ENCODE measurements at places on chromosomes 3 and 15.

GRCh38 chr15:65790694-65791334 lies 1.3 kb downstream of the DENND4A start:
- DNase-seq, result no peak

GRCh38 chr3:142664311-142664710 lies 59.5 kb upstream of the TRPC1 start:
- no peak for DNase-seq

DNA sequence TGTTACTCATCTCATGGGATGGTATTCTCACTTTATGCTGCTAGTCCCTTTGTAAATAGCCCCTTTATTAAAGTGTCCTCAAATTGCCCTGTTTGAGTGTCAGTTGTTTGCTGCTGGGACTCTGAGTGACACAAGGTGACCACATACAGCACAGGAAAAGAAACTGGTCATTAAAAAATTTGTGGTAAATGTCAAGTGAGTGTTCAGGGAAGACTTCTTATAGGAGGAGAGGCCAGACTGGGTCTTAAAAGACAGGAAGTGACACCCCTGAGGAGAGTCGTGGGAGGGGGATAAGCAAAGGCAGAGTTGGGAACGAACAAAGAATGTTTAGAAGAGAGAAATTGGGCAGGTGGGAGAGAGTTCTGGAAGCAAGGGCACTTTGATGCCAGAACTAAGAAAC lies 35.2 kb downstream of the CCR3 start:
- DNase-seq, result no peak

GRCh38 chr3:111846039-111846438 lies 13.0 kb upstream of the PHLDB2 start:
- no peak for DNase-seq

GRCh38 chr3:56919137-56919796 lies 117.5 kb upstream of the ARHGEF3 start:
- DNase-seq, result no peak

DNA sequence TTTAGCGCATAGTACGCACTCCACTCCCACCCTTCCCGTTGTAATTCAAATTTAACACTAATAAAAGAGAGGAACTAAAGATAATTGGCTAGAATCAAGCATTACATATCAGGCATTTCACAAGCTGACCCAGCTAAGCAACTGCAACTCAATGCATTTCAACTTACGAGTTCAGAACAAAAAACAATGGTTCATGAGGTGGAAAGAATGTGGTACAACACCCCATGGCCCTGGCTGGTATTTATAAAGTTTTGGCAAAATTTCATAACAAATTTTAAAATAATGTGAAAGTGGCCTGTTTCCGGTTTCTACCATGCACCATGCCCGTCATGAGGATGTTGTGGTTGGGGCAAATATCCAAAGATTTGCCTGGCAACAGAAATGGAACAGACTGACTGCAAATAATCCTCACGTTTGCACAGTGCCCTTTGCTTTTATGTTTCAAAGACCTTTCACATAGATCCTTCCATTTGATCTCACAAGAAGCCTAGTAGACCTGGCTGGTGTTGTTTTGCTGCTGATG lies 455.3 kb upstream of the NR2F2 start:
- DNase-seq, result no peak

- no peak for DNase-seq
These were observed 208.8 kb upstream of the TBC1D5 start for GRCh38 chr3:17951241-17951640.

DNA sequence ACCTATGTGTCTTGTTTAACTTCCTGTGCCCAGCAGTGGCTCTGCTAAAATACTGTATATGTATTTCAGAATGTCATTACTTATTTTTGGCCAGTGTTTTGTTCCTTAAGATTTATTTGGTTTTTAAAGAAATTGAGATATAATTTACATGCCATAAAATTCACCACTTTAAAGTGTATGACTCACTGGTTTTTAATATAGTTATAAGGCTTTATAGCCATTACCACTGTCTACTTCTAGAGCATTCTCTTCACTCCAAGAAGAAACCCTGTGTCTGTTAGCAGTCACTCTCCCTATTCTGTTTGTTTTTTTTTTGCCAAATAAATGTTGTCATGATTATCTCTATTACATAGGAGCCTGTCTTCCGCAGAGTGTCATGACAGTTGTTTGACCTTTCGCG lies 25.8 kb downstream of the PPM1L start:
- DNase-seq, result no peak

- DNase-seq, result no peak
These were observed 453.9 kb upstream of the MDFIC2 start for GRCh38 chr3:70766301-70766700.

GRCh38 chr15:94130504-94130903 lies 100.9 kb upstream of the MCTP2 start:
- DNase-seq, result no peak

- DNase-seq, result no peak
These were observed 120.5 kb upstream of the PROK2 start for GRCh38 chr3:71905426-71905825.

- DNase-seq, result no peak
These were observed 77.5 kb downstream of the CHSY1 start for GRCh38 chr15:101174152-101174920.

GRCh38 chr15:60074181-60074885 lies 70.2 kb downstream of the FOXB1 start:
- DNase-seq, result no peak

DNA sequence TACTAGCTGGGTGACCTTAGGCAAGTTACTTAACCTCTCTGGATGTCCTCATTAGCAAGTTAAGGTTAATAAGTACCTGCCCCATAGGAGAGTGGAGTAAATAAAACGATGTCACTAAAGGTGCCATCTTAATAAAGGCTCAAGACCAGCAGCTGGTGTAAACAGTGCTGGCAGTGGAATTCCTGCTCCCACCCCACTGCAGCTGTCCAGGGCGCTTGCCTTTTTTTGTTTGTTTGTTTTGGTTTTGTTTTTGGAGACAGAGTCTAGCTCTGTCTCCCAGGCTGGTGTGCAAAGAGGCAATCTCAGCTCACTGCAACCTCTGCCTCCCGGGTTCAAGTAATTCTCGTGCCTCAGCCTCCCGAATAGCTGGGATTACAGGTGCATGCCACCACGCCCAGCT lies 28.9 kb downstream of the IDH3A start:
- no peak for DNase-seq

- no peak for DNase-seq
These were observed 46.9 kb downstream of the ADCY5 start for GRCh38 chr3:123401836-123402530.

DNA sequence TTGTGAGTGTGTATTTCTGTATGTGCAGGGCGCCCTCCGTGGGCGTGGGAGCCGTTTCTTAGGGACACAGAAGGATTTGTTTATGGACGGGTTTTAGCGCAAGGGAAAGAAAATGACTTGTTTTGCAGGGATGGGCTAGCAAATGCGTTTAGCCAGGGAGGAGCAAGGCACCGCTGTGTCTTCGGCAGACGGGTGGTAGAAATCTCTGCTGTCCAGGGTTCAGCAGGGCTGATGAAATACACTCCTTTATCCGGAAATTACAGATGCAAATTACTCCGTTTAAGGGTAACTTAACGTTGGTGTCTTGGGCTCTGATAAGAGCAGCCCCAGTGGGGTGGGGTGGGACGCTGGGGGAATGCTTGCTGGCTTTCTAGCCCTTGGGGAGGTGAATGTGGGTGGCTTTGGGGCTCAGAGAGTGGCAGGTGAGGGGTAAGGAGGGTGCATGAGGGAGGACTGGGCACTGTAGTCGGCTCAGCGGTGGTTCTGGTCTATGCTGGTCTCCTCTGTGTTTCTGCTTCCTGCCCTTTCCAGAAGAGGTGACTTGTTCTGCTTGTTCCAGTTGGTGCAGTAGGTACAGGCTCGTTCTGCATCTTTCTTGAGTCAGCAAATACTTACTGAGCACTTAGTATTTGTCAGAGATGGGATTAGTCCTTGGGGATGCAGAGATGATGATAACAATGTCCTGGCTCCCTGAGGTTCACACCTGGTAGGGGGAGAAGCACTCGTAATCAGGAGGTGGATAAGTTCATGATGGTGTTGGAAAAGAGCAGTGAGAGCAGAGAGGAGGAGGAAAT lies 954 bp downstream of the SV2B start:
- DNase-seq, result no peak

DNA sequence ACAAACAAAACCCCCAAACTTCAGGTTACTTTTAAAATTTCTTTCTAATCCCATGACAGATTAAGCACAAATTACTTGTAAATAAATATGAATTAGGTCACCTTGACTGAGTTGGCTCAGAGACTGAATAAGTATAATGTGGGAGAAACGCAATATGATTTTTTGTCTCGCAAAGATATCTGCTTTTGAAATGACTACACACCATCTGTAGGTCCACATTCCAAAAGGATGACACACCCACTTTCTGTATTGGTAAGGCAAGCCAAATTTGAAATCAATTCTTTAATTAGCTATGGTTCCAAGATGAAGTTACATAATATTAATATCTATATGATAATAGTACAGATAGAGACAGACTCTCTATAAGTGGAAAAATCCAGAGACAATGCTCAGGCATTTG lies 66.9 kb upstream of the CSPG5 start:
- DNase-seq, result no peak

DNA sequence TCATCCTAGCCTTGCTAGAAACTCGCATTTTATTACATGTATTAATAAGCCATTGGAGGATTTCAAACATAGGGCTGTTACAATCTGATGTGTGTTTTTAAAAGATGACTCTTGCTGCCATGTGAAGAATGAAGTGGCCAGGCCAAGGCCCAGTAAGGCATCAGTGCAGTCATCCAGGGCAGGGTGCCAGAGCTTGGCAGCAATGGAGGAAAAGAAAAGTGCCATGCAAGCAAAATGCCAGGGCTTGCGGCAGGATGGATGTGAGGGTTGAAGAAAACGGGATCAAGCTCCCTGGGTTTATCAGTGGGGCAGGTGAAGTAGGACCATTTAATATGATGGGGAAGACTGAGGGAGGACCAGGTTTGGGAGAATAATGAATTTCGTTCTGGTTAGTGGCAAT lies 183.6 kb downstream of the MINAR1 start:
- no peak for DNase-seq

DNA sequence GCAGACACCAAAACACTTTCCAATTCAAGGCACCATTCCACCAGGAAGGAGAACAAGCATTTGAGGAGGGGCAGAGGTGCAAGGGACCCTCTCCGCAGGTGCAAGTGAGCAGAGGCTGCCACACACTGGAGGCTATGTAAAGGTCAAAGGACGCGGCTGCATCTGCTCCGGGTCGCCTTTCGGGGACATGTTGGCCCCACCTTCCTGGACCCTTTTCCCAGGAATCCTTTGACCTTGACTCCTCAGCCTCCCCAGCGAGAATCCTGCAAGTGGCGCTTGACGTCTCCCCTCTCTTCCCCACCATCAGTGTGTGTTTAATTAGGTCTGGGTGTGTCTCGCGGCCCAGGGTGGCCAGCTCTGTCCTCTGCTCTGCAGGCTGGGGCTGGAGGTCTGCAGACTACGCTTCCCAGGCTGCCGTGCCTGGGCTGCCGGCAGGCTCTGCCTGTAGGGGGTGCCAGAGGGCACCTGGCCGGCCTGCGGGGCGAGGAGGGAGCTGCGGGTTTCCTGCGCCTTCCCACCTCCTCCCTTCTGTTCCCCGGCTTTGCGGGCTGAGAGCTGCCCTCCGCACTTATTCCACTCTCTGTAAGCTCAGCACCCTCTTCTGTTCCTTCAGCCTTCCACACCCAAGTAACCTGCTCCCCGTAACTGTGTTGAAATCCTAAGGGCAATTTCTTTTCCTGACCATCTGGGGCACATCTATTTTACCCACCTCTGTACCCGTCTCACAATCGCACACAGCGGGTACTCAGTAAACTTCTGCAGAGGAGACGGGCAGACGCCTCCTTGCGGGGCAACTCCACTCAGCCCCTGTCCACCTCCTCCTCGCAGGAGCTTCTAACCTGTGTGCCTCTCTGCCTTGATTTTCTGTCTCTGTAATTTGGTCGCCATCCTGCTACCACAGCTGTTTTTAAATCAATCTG lies 129.8 kb downstream of the NSMCE3 start:
- DNase-seq, result no peak

DNA sequence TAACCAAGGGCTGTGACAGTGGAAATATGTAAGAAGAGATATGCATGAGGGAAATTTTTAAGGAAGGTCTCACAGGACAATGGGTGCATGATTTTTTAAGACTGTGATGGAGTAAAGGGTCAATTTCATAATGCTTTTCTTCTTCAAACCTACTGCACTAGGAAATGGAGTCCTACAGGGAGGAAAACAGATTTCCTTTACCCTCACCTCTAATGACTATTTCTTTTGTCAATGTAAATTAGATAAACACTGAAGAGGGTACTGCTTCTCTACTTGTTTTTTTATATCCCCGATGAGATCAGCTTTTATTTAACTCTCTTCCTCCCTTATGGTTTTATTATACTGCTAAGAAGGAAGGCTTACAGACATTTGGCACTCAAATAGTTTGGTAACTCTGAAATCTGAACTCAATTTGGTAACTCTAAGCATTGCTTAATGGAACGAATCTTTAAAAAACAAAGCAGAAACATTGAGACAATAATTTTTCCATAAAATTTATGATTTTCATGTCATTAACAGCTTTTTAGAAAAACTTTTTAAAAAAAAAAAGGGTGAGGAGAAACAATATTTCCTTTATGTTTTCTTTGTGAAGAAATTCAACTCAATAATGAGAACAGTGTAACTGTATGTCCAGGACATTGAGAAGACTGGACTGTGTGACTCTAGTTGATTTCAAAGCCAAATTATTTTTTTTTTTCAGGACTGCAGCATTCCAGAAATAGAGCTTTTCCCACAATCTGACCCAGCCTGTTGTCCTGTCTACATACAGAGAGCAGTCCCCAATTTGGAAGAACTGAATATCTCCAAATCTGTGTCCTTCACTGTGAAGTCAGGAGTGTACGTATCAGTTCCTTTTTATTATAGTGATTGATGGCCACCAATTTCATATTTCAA lies 64.4 kb downstream of the CRYBG3 start:
- DNase-seq, result no peak

GRCh38 chr3:10371167-10371566 lies 50.3 kb upstream of the SEC13 start:
- no peak for DNase-seq

GRCh38 chr3:135055449-135055848 lies 260.4 kb downstream of the EPHB1 start:
- no peak for DNase-seq

DNA sequence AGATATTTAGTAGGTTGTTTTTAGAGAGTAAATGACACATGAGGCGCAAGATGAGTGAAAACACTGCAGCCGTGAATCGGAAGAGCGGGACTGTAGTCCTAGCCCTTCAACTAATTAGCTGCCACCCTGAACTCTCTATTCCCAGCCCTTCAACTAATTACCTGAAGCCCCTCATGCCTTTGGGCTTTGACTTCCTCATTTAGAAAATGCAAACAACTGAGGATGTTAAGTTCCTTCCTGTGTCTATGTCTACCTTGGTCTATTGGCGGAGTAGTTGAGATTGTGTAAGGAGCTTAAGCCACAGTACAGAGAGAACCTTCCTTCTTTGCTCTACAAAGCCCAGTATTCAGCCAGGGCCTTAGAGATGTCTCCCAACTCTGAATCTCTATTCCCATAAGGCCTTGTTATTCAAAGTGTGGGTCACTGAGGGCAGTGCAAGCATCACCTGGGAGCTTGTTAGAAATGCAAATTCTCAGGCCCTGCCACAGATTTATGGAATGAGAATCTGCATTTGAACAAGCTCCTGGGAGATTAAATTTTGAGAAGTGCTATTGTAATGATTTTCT lies 71.8 kb upstream of the SCN5A start:
- DNase-seq, result no peak

Data from esophagus squamous epithelium (tissue), 5 donors.